ENCODE measurements at places on chromosomes 13 and 19. TPM values are rescaled to one million over a fixed set of nuclear protein-coding genes. Genes with fewer than 3 reads are reported as not detected.

DNA sequence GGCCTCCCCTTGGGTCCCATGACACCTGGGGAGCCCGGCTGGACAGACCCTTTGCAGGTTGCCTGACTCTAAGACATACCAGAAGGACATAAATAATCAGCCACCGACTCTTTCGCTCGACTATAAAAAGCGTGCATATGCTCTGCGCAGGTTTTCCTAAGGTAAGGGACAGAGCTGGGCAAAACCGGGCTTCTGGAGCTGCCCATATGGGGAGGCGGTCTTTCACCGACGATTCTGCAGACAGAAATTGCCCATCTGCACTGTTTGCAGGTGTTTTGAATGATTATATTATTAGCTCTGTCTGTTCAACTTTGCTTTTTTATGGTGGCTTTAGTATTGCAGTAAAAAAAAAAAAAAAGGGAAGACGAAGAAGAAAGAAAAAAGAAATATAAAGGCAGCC, 347.2 kb downstream of the TSHZ3 start:
- H3K4me1 ChIP-seq, result no peaks in the 10 kb centered on the region
- no peak overlapping the region for H3K4me3 ChIP-seq
- no peak overlapping the region for H3K27ac ChIP-seq
- no peaks in the 10 kb centered on the region for H3K36me3 ChIP-seq
- DNase-seq, result no peak

The KRTDAP gene
- not detected for total RNA-seq

DNA sequence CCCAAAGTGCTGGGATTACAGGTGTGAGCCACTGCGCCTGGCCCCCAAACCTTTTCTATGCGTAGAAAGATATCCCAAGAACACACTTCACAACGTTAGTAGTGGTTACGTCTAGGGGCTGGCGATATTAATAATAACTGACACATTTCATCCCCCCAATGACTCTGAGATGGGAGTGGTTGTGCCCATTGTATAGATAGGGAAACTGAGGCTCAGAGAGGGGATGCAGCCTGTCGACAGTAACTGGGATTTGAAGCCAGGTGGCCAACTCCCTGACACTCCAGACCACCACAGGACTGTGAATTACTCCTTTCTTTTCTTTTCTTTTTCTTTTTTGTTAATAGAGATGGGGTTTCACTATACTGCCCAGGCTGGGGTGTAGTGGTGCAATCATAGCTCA, 25.3 kb upstream of the PTPRS start:
- no peaks in the 10 kb centered on the region for H3K36me3 ChIP-seq
- H3K4me3 ChIP-seq, result no peak overlapping the region
- no peak overlapping the region for H3K27ac ChIP-seq
- peaks cover 3% of the 10 kb centered on the region for H3K27me3 ChIP-seq
- DNase-seq, result no peak

The MEDAG gene
- not detected for total RNA-seq

The C19orf33 gene
- total RNA-seq, result not detected

The WIZ gene
- total RNA-seq, result 27.3 TPM

The TUBB4A gene
- 1.4 TPM for total RNA-seq

DNA sequence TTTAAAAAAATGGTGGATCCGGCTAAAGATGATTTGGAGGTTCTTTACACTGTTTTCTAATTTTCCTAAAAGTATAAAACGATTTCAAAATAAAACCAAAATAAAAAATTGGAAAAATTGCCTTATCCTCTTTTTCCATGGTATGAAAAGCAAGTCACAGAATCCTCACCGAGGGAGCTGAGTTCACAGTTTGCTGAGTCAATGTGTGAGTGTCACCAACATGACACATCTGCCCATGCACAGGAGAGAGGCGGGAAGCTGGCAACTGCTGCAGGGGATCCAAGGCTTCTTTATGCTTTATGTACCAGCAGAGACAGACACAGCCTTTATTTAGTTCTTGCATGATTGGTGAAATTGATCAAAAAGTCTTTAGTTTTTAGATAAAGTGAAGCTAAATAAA, 157.8 kb downstream of the TNFSF13B start:
- no peaks in the 10 kb centered on the region for H3K36me3 ChIP-seq
- no peak for DNase-seq
- no peaks in the 10 kb centered on the region for H3K4me1 ChIP-seq
- no peaks in the 10 kb centered on the region for H3K27me3 ChIP-seq
- no peak overlapping the region for H3K27ac ChIP-seq

DNA sequence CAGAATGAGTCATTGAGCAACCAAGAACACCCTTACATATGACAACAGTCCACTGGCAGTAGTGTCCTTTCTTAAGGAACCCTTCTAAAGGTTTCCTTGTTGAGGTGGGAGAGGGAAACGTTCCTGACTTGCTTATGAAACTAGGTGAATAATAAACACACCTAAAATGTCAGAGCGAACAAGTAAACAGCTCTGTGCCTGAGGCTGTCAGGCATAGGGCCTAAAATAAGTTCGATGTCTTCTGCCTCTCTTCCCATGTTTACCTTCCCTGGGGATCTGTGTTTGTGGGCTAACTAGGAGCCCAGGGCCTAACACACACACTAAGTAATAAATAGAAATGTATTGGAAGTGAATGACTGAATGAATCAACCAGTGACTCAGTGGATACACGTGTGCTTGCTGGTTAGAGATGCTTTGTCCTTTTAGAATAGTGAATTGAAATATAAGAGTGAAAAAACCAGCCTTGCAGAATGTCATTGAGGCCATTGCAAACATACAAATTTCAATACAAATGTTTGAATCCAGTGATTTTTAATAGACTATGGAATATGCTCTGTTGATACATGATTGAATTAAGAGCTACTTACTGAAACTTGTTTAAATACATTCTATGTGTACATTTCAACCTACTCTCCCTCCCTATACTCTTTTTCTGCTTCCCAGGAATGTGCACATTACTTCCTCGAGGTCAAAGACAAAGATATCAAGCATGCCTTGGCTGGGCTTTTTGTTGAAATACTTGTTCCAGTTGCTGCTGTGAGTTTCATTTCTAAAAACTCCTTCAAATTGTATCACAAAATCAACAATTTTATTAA, 102.9 kb downstream of the FRY start:
- H3K4me1 ChIP-seq, result no peaks in the 10 kb centered on the region
- H3K4me3 ChIP-seq, result no peak overlapping the region
- H3K27me3 ChIP-seq, result no peaks in the 10 kb centered on the region
- no peak for DNase-seq
- no peak overlapping the region for H3K27ac ChIP-seq

DNA sequence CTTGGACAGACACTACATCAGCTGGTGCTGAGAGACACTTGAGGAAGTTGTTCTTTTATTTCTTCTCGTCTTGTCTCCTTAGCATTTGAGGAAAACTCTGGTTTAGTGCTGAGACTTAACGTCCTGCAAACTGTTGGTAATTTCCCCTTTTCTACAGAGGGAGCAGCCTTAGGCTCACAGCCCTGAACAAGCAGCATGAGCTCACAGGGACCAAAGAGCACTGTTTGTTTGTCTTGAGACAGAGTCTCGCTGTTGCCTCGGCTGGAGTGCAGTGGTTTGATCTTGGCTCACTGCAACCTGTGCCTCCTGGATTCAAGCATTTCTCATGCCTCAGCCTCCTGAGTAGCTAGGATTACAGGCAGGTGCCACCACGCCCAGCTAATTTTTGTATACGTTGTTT, 5.5 kb downstream of the ZNF805 start:
- no peaks in the 10 kb centered on the region for H3K27me3 ChIP-seq
- no peak overlapping the region for H3K4me3 ChIP-seq
- H3K4me1 ChIP-seq, result peaks cover 19% of the 10 kb centered on the region
- H3K27ac ChIP-seq, result no peak overlapping the region

The TLE6 gene
- total RNA-seq, result 1.8 TPM

DNA sequence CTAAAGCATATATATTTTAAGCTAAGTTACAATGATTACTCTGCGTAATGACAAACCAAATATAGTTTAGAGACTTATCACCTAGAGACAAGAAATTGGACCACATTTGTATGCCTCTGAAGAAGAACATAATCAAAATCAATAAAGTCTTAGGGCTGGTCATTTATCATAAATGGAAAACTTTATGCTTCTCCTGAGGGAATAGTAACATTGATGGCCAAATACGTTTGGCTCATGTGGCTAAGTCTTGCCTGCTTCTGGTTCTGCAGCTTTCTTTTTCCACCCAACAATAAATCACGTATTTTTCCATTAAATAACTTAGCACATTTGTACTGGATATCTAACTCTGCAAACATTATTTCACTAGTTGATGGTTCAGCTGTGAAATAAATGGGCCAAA, 458.4 kb downstream of the SLITRK1 start:
- no peak overlapping the region for H3K27ac ChIP-seq
- no peaks in the 10 kb centered on the region for H3K4me1 ChIP-seq
- no peak for DNase-seq
- no peak overlapping the region for H3K4me3 ChIP-seq
- no peaks in the 10 kb centered on the region for H3K27me3 ChIP-seq

The ZNF486 gene
- 7.8 TPM for total RNA-seq

GRCh38 chr19:48186541-48186991, 16.1 kb downstream of the ZSWIM9 start:
- DNase-seq, result no peak
- H3K4me3 ChIP-seq, result no peak overlapping the region
- H3K27me3 ChIP-seq, result no peaks in the 10 kb centered on the region
- H3K4me1 ChIP-seq, result no peaks in the 10 kb centered on the region
- no peak overlapping the region for H3K27ac ChIP-seq
